ENCODE measurements at places on chromosomes 12 and 14. TPM values are rescaled to one million over a fixed set of nuclear protein-coding genes. Genes with fewer than 3 reads are reported as not detected.

Gene SLC25A47
- not detected for total RNA-seq

Gene DYRK4
- 25.7 TPM for total RNA-seq

Gene DICER1
- total RNA-seq: 87.2 TPM

Gene BTG1
- 86.4 TPM for total RNA-seq
